ENCODE measurements at places on chromosomes 2 and 18.

DNA sequence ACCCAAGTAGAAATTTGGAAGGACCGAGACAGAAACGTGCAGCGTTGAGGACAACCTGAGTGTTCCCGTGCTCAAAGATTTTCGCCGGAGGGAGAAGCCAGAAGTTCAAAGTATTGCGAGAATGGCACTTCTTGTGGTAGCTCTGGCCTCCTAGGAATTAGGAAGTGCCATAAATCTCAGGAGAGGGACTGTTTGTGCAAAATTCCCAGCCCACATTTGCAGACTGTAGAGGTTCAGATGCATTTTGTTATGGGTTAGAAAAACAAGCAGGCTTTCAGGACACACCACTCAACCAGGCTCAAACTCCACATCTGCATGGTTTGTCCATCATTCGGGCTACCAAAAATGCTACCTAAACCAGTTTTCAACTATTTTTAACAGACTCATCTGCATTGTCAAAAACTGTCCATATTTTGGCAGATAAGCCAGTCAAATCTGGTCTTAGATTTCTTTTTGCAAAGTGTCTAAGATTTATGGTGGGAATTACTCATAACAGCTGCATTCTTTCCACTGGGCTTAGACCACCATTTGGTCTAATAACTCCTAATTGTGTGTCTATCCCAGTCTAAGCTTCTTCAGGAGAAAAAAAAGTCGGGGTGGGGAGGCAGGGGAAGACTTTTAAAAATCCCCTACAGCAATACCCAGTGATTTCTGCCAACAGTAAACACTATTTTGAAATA is 422.9 kb downstream of the ARHGAP15 start:
- no peak for DNase-seq

GRCh38 chr2:53765767-53766166 is 1.8 kb upstream of the CHAC2 start:
- DNase-seq, result no peak

- no peak for DNase-seq
Observed at GRCh38 chr2:122307763-122308162, 552.3 kb downstream of the TSN start.

DNA sequence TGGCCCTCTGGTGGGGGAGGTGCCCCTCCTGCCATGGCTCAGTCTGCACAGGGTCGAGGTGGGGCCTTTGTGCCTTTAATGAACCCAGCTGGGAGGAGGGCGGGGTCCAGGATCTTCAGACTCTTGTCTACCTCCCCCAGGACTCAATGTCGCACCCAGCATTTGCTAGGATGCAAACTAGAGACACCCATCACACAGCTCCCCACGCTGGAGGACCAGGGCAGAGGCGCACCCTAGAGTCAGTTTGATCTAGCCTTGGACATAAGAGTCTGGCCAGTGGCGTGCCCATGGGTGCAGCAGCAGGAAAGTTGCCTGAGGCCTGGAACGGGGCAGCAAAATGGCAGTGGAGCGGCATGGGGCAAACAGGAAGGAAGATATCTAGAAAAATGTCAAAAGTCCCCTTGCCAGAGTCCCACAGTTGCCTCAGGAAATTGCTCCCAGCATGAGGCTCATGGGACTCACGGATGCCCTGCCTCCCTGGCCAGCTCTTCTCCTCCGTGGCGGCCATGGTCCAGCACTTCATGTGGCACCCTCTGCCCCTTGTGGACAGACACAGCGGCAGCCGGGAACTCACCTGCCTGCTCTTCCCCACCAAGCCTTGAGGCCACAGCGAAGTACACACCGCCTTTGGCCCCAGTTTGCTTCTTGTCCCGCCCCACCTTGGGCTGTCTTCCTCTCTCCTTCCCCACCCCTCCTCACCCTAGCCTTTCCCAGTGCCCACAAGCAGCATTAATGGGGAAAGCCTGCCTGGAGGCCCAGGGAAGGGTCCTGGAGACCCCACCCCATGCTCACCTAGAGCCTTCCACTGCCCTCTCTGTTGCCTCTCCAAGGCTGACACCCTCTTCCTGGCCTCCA is 17.7 kb downstream of the SH2D6 start:
- no peak for DNase-seq

- no peak for DNase-seq
Observed at GRCh38 chr2:128134573-128134972, 43.6 kb downstream of the UGGT1 start.

DNA sequence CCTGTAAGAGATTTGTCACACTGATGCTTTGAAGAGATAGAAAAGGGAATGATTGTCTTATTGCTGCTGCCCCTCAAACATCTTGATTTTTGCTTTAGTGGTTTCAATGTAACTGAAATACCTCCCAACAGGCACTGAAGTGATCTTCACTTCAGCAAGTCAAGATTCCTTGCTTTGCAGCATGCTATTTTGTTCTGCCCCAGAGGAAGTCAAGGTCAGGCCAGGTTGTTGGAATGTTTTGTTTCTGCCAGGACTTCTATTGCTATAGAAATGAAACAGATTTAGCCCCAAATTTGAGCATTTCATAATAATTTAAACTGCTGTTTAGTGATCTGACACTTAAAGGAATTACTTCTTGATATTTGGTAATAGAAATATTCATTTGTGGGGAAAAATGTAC is 277.6 kb downstream of the ZNF804A start:
- no peak for DNase-seq

GRCh38 chr18:78901923-78902794 is 77.5 kb upstream of the SALL3 start:
- no peak for DNase-seq

GRCh38 chr2:144217853-144218633 is 301.9 kb downstream of the ZEB2 start:
- DNase-seq, result no peak

GRCh38 chr18:70384181-70384790 is 95.4 kb downstream of the SOCS6 start:
- no peak for DNase-seq

DNA sequence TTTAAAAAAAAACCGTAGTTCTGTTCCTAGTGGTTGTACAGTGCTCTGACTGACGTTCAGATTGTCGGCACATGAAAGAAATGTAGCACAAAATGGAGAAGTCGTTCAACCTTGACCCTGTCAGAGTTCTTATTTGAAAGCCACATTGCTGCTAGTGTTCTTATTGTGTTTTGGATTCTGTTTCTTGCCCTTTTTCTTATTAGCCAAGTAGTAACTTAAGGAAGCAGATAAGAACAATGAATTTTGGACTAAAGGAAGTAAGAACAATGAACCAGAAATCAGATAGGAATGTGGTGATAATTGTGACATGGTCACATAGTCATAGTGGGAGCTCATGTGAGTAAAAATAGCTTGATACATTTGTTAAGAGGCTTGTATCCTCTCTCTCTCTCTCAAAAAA is 45.9 kb downstream of the RPIA start:
- no peak for DNase-seq

DNA sequence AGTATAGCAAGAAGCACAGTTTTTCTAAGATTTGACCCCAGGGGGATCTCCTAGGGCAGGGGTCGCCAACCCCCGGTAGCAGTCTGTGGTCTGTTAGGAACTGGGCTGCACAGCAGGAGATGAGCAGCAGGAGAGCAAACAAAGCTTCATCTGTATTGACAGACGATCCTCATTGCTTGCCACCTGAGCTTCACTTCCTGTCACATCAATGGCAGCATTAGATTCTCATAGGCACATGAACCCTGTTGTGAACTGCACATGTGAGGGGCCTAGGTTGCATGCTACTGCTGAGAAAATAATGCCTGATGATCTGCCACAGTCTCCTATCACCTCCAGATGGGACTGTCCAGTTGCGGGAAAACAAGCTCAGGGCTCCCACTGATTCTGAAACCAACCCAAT is 136.2 kb downstream of the RGPD3 start:
- DNase-seq, result no peak

- DNase-seq, result no peak
Observed at GRCh38 chr2:79447463-79447862, 65.4 kb upstream of the CTNNA2 start.

- no peak for DNase-seq
Observed at GRCh38 chr18:67276638-67277037, 239.9 kb downstream of the DSEL start.

DNA sequence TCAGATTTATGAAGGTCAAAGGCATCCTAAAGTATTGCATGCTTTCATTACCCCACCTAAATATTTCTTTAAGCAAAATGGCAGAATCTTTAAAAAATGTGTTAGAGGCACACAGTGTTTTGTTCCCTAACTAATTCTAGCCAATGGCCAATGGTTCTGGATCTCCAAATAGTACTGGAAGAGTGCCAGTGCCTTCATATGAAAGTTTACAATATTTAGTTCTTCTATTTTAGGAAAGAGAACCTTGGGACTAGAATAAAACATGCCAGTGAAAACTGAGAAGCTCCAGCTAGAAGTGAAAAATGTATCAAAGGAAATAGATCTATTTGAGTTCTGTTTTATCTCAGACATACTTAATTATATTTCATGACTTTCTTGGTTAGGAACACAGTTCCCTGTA is 37.1 kb downstream of the TACR1 start:
- DNase-seq, result no peak

DNA sequence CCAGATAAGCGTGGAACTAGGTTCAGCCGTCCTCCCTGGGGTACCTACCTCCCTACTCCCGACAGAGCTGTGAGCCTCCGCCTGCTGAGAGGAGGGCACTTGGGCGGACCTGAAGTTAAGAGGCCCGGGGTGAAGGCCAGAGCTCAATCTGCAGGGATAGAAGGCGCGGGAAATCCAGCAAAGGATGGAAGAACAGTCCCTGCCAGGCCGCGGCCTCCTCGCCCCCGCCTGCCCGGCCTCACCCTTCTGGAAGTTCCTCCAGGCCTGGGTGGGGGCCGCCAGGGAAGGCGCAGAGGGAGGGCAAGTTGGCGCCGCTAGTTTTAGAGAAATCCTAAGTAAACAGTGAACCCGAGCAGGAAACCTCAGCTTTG is 13.0 kb downstream of the EN1 start:
- no peak for DNase-seq

GRCh38 chr2:236872015-236872414 is 213.7 kb upstream of the COPS8 start:
- DNase-seq, result no peak

- DNase-seq, result no peak
Observed at GRCh38 chr18:13302457-13303225, 84.1 kb downstream of the LDLRAD4 start.

DNA sequence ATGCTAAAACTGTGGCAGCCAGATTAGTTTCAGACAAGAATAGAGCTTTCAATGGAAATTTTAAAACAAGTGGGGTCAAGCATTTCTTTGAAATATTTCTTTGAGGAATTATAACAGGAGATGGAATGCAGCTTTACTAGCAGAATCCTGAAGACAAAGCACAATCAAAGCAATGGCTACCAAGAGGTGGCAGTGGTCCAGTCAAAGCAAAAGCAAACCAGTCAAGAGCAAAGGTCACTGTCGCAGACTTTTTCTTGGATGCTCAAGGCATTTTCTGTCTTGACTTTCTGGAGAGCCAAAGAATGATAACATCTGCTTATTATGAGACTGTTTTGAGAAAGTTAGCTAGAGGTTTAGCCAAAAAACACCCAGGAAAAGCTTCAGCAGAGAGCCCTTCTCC is 351.2 kb upstream of the DLGAP1 start:
- no peak for DNase-seq

- no peak for DNase-seq
Observed at GRCh38 chr2:132873738-132874137, 203.7 kb upstream of the LYPD1 start.

DNA sequence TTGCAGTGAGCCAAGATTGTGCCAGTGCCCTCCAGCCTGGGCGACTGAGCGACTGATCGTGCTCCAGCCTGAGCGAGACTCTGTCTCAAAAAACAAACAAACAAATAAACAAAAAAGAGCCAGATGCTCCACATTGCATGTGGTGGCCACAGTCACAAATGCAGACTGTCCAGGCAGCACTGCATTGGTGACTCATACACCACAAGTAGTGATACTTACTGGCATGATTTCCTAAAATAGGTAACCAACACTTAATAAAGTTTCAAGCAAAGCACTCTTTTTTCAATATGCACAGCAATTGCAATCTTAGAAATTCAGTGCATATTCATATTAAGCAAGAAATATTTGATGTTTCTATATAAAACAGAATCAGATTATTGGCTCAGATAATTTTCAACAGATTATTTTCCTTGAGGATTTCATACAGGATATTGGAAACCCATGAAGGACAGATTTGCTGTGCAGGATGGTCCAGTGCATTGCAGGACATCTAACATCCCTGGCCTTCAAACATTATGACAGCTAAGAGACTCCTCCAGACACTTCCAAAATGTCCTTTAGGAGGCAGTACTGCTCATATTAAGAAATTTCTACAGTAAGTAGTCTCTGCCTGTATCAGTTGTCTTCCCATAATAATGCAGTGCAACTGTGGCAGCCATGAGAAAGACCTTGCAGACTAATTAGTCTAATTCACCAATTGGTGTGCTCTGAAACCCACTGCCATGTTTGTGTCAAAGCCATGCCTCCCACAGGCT is 10.5 kb upstream of the SLC1A4 start:
- no peak for DNase-seq

- DNase-seq, result no peak
Observed at GRCh38 chr2:200820573-200821234, 9.0 kb downstream of the BZW1 start.

- DNase-seq, result no peak
Observed at GRCh38 chr18:46771141-46771540, 14.3 kb upstream of the ST8SIA5 start.

DNA sequence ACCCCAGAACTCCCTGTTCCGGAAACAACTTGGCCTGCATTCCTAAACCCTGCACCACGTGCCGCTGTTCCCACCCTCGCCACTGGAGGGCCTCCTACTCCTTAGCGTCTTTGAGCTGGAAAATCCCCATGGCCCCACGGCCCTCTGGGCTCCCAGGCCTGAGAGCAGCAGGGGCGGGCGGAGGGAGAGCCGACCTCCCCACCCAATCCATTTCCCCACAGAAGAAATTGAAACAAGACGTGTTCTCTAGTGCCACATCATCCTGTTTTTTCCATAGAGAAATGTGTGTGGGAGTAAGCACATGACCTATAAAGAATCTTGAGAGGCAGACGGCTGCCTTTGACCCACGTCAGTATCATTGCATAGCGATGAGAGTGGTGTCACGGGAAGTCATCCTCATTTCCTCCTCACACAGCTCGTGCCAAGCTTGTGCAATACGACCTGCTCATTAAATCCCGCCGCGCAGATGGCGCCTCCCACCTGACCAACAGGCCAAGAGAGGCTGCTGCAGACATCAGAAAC is 79.2 kb downstream of the LAMA1 start:
- no peak for DNase-seq

All from stimulated activated CD4-positive, alpha-beta T cell treated with anti-CD3 and anti-CD28 coated beads, TNF-alpha, amount 100 ng/mL, for 1 hour (primary cell).